KG1 (cell line): ENCODE measurements at places on chromosomes 6 and 20.

GRCh38 chr6:72922401-72922800, 300.5 kb downstream of the KCNQ5 start:
- no peak for DNase-seq

GRCh38 chr6:130457605-130458004, 91.8 kb downstream of the TMEM200A start:
- DNase-seq = no peak

DNA sequence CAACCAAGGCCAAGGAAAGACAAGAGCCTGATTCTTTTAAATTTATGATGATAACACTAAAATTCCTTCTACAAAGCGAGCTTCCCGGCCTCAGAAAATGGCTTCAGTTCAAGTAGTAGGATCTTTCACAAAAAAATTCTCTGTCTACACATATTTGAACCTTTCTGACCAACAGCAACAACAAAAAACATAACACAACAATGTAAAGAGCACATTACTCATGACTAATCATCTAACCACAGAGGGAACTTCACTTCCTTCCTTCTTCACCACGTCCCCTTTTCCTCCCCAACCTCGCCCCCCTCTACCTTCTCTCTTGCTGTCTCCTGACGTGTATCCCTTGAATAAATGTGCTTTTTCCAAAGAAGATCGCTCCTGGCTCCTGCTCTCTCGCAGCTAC, 228.2 kb downstream of the MYLK4 start:
- DNase-seq = peak; percentile 40

DNA sequence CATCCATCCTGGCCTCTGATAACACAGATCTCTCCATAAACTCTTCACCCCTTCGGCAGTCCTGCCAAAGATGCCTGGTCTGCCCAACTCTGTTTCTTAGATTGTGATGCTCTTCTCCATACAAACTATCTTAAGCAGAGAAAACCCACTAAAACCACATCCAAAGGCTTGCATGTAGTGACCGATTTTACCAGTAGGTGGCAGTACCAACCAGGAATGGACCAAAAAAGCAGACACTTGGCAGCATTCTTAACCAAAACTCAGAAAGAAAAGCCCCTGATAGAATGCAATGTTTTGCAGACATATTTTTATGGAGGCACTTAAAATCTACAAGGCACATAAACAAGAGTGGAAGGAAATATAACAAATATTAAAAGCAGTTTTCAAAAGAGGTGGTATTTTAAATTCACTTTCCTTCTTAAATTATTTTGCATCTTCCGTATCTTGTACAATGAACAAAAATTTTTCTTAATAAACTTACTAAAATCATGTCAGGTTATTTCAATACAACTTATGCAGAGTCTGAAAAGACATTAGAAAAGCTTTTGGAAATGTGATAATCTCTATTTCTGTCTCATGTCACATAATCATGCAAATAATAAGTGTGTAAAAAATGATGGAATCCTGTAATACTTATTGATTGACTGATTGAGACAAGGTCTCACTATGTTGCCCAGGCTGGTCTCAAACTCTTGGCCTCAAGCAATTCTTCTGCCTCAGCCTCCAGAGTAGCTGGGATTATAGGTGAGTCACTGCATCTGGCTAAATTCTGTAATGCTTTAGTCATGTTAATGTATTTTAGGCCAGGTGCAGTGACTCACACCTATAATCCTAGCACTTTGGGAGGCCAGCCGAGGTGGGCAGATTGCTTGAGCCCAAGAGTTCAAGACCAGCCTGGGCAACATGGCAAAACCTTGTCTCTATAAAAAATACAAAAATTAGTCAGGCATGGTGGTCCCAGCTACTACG, 29.4 kb downstream of the LRP11 start:
- DNase-seq = peak; percentile 75

GRCh38 chr6:151098166-151098565, 141.6 kb upstream of the AKAP12 start:
- DNase-seq = no peak
